ENCODE measurements at places on chromosomes 1 and 21. TPM values are rescaled to one million over a fixed set of nuclear protein-coding genes. Genes with fewer than 3 reads are reported as not detected.

Gene PGBD5
- not detected for polyA plus RNA-seq

Gene CFAP141
- not detected for polyA plus RNA-seq

Gene PRAMEF9
- not detected for polyA plus RNA-seq

Gene CR1L
- not detected for polyA plus RNA-seq

Gene SLC1A7
- polyA plus RNA-seq: 0.15 TPM

Gene S100A7
- polyA plus RNA-seq: not detected

Gene HES3
- polyA plus RNA-seq: not detected

Gene LENEP
- not detected for polyA plus RNA-seq

Gene FOXD3
- not detected for polyA plus RNA-seq

Gene GPATCH2
- 11.8 TPM for polyA plus RNA-seq

Gene SDC3
- 85.2 TPM for polyA plus RNA-seq

Gene COL6A1
- 279 TPM for polyA plus RNA-seq

Gene CFHR3
- polyA plus RNA-seq: not detected

Gene SMPDL3B
- 6.8 TPM for polyA plus RNA-seq

Gene CCDC185
- not detected for polyA plus RNA-seq

Gene DYNLT5
- polyA plus RNA-seq: 5.3 TPM

Gene LIN28A
- 3.4 TPM for polyA plus RNA-seq

Gene SEMA6C
- 29.9 TPM for polyA plus RNA-seq

Gene TTC4
- polyA plus RNA-seq: 26.0 TPM

Gene VAV3
- 0.75 TPM for polyA plus RNA-seq

Gene ZNF593OS
- polyA plus RNA-seq: 2.9 TPM

Gene TTC3
- polyA plus RNA-seq: 87.7 TPM

Gene TCHH
- not detected for polyA plus RNA-seq

Gene MYBPH
- polyA plus RNA-seq: 0.86 TPM

Gene FCRLB
- polyA plus RNA-seq: 1.7 TPM

Gene CDCP2
- polyA plus RNA-seq: not detected

Gene TRNAU1AP
- polyA plus RNA-seq: 61.2 TPM

Gene BRDT
- not detected for polyA plus RNA-seq

Gene LCE1F
- polyA plus RNA-seq: not detected

Gene NLRP3
- polyA plus RNA-seq: not detected

Gene C1orf185
- polyA plus RNA-seq: not detected

Gene TNFSF4
- 1.4 TPM for polyA plus RNA-seq

Gene CADM3
- polyA plus RNA-seq: 1.3 TPM

Gene GRHL3
- polyA plus RNA-seq: not detected

Gene ATP13A2
- polyA plus RNA-seq: 76.8 TPM

Gene C1orf94
- not detected for polyA plus RNA-seq

Gene C1orf198
- 59.0 TPM for polyA plus RNA-seq

Gene KIF26B
- polyA plus RNA-seq: 60.7 TPM

Gene NEK2
- polyA plus RNA-seq: 49.0 TPM

Gene HHIPL2
- not detected for polyA plus RNA-seq

Gene TIPRL
- polyA plus RNA-seq: 44.0 TPM

Gene AADACL3
- polyA plus RNA-seq: not detected
